Stimulated activated CD8-positive, alpha-beta memory T cell treated with anti-CD3 and anti-CD28 coated beads, Interleukin-7, amount 100 ng/mL, for 24 hours (primary cell): ENCODE measurements at places on chromosomes 12 and 14.

DNA sequence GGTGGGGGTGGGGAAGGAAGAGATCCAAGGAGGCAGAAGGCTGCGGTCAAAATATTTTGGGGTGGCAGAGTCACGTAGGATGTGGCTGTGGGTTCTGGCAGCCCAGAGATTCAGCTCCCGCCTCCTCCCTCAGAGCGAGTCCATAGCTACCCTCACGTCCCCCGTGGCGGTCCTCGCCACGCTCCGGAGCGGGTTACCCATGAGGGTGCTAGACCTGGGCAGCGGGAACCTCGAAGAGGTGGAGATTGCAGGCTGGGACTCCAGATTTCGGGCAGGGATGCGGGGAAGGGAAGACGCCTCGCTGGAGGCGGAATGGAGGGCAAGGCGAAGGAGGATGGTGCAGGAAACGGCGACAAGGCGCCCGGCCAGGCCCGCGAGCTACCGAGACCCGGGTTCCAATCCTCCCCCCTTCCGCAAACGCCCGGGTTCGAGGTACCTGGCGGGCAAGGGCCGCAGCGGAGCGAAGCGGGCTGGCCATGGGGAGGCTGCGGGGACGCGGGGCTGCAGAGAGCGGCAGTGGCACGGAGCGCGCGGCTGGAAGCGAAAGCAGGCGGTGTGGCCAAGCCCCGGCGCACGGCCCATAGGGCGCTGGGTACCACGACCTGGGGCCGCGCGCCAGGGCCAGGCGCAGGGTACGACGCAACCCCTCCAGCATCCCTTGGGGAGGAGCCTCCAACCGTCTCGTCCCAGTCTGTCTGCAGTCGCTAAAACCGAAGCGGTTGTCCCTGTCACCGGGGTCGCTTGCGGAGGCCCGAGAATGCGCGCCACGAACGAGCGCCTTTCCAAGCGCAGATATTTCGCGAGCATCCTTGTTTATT, 46.2 kb downstream of the BCAT1 start:
- no peak for DNase-seq

DNA sequence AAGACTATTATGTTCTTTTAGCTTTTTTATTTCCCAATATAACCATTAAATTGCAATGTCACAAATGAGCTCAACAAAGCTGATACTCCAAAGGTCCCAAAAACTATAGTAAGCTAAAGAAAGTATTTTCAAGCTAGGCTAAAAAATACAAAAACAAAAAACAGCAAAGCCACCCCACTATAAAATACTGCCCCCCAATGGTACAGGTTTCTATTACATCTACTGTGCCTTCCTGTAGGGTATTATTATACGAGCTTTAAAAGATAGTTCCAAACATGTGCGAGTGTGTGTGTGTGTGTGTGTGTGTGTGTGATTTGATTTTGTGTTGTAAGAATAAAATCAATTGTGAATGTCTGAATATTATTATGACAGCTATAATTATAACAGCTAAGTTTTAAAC, 1.1 kb downstream of the IFNG start:
- no peak for DNase-seq

- no peak for DNase-seq
Measured at GRCh38 chr12:122827258-122827657, 8.0 kb upstream of the HIP1R start.

DNA sequence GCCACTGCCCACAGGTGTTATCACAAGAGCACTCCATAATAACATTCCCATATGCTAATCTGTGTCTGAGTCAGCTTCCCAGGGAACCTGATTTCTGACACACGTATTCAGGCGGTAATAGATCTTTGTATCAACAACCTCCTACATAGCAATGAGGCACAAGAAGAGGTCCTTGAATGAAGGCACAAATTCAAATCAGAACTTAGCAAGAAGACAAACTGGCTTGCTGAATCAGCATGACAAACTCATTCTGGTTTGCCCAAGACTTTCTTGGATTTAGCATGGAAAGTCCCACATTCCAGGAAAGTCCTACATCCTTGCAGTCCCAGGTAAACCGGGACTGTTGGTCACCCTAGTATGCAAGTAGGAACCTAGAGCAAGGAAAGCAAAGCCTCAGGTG, 33.9 kb upstream of the RNU6-7 start:
- no peak for DNase-seq

DNA sequence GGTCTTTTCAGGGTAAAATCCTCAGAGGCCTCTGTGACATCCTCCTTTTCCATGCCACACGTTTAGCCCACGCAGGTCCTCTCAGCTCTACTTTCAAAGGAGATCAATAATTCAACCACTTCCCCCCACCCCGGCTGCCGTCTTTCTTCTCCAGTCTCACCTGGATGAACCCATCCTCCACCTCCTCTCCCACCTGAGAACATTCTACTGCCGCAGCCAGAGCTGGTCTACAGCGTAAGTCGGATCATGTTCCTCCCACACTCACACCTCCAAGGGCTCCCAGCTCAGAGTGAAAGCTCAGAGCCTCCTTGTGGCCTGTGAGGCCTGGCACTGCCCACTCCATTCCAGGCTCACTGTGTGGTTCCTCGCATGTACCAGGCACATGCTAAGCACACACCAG, 246.6 kb downstream of the CHST11 start:
- no peak for DNase-seq

DNA sequence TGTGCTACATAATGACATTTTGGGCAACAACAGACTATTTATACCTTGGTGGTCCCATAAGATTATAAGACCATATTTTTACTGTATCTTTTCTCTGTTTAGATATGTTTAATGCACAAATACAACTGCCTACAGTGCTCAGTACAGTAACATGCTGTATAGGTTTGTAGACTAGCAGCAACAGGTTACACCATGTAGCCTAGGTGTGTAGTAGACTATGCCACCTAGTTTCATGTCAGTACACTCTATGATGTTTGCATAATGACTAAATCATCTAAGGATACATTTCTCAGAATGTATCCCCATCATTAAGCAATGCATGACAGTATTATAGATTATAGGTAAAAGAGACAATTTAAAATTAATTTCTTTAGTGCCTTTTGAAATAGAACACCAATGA, 30.7 kb upstream of the CEBPE start:
- DNase-seq, result no peak

DNA sequence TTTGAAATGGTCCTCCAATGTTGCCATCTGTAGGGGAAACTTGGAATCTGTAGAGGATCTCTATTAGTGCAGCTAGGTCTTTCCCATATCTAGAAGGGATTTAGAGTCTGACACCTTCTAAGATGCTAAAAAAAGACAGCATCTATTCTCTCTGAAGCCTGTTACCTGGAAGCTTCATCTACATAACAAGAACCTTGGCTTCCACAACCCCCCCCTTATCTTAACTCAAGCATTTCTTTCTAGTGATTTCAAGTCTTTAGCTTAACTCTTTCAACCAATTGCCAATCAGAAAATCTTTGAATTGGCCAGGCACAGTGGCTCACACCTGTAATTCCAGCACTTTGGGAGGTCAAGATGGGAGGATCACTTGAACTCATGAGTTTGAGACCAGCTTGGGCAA, 543.3 kb downstream of the TRHDE start:
- no peak for DNase-seq
